ENCODE measurements at places on chromosomes 5 and 9.
A peak's percentile ranks its signal among the peaks of the same experiment; 100 is the strongest.

GRCh38 chr9:16032799-16033198 lies 480.0 kb downstream of the CCDC171 start:
- peak; percentile 87 for DNase-seq

DNA sequence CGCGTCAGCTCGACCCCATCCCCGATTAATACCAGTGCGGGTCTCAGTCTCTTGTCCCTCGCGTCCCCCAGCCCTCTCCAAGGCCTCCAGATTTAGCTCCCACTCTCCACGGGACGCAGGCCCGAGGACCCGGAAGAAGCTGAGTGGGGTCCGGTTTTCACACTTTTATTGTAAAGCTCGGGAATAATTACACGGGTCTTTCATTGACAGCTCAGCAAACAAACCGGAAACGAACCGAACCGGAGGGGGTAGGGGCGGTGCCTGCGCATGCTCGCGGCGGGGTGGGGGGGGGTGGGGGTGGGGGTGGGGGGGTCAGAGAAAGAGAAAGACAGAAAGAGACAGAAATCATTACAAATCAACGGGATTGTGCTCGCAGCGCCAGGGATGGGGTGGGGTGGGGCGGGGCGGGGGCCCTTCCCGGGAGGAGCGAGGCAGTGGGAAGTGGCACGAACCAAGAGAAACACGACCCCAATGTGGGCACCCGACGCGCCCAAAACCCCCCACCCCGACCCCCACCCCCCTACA lies 27.9 kb downstream of the PCDH1 start:
- no peak for DNase-seq

GRCh38 chr9:92808726-92809451 lies 44.3 kb upstream of the BICD2 start:
- DNase-seq = peak; percentile 11

DNA sequence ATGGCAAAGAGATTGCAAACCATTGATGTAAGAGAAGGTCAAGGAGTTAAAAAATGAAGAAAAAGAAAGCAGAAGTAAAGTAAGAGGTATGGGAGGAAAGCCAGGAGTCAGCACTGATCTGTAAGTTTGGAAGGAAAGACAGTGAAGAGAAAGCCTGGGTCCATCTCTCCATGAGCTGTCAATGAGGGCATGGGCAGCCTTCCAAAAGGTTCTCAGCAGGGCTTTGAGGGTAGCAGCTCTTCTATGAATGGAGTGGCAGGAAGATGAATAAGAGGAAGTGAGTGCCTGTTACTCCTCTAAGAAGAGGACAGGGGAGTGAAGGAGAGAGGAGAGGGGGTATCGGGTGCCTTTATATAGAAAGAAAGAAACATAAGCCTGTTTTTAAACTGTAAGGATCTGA lies 97.1 kb downstream of the ADCY2 start:
- DNase-seq = no peak

- DNase-seq = no peak
These were observed 262.0 kb downstream of the SAXO1 start for GRCh38 chr9:18771011-18771410.

DNA sequence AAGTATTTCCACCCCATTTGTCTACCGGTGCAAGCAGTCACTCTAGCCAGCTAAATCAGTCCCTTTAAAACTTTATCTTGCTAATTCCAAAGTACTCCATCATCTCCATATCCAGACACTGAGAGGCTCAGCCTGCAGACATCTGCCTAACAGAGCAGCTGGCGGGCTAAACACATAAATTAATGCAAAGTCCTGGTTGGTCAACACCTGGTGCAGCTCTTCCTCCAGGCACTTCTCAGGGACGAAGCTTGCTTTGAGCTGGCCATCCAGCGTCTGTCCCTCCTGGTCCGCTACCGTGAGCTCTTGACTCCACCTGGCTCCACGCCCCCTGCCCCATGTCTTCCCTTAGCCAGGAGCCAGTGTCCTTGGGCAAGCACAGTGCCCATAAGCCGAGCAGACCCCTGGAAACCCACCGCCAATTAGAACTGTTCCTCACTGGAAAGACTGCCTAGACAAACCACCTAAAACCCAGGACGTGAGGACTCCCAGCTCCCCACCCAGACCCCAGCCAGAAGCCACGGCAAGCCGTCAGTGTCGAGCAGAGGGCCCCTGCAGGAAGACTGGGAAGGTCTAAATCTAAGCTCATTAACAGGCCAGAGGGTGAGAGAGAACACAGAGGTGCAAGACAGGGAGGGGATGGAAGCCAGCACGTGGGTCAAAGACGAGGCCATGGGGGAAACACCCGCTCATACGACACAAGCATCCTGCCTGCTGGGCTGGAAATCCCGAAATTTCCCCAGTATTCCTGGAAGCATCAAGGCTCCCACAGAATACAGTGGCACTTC lies 120.0 kb downstream of the COL23A1 start:
- no peak for DNase-seq

GRCh38 chr5:180126716-180127681 lies 55.4 kb upstream of the RNF130 start:
- DNase-seq = peak; percentile 2

GRCh38 chr9:135032868-135033460 lies 54.5 kb upstream of the OLFM1 start:
- DNase-seq = no peak
